Thyroid gland (tissue), 4 donors: ENCODE measurements at places on chromosomes 12 and 14. TPM values are rescaled to one million over a fixed set of nuclear protein-coding genes. Genes with fewer than 3 reads are reported as not detected.

DNA sequence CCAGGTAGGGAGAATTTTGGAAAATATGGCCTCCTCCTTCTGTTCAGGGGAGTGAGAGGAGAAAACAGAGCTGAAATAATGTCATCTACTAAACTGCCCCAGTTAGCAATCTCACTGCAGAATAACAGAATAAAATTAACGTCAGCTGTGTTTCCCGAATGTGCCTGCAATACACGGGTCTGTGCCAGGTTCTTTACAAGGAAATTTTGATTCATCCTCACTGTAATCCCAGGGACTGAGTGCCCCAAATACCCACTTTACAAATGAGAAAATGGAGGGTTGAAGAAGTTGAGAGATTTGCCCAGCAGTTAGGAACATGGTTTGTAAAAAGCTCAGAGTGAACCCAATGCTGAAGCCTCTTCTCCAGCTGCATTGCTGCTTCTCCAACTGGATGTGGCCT lies 21.3 kb upstream of the SERPINA6 start:
- no peak for DNase-seq

DNA sequence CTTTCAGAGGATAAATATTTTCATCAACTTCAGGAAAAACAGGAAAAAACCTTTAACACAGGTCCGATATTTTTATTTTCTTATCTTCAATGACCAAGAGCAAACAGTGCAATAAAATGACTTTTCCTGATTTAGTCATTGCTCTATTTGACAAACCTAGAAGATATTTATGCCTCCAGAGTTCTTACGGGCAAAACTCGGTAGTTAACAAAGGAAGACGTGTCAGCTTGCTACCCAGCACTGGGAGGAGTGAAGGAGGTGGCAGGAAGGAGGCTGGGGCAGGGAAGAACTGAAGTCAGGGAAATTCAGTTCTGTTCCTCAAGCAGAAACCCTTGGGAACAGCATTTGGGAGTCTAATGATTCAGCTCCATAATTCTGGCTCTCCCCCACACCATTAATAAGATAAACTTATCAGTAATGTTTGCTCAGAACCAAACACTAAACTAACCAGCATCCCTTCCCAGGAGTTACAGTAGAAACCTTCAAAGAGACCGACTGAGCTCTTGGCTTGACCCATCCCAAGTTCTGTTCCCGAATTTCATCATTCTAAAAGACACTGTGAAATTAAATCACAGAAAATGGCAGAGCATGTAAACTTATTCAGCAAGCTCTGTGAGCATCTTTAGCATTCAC lies 163.3 kb downstream of the APAF1 start:
- DNase-seq, result no peak

DNA sequence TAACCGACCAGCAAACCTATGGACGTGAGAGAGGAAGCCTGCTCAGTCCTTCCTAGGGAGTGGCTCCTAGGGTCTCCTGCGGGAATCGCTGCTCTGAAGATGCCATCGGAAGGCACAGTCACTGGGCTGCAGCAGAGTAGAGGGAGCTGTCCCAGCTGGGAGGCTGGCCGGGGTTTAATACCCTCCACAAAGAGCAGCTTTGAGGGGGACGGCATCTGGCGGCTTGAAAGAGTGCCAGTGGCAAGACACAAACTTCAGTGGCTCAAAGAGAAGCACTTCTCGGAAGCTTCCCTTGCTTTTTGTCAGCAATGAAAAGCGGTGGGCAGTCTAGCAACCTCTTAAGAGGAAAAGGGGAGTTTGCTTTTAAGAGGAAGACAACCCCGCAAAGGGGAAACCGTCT lies 114.6 kb downstream of the TMEM132C start:
- DNase-seq, result no peak

ADCY6 gene
- 23.6 TPM for total RNA-seq

ZFHX2 gene
- 2.3 TPM for total RNA-seq

AQP6 gene
- total RNA-seq, result not detected
